ENCODE measurements at places on chromosomes 12 and 14.
A peak's percentile ranks its signal among the peaks of the same experiment; 100 is the strongest.

DNA sequence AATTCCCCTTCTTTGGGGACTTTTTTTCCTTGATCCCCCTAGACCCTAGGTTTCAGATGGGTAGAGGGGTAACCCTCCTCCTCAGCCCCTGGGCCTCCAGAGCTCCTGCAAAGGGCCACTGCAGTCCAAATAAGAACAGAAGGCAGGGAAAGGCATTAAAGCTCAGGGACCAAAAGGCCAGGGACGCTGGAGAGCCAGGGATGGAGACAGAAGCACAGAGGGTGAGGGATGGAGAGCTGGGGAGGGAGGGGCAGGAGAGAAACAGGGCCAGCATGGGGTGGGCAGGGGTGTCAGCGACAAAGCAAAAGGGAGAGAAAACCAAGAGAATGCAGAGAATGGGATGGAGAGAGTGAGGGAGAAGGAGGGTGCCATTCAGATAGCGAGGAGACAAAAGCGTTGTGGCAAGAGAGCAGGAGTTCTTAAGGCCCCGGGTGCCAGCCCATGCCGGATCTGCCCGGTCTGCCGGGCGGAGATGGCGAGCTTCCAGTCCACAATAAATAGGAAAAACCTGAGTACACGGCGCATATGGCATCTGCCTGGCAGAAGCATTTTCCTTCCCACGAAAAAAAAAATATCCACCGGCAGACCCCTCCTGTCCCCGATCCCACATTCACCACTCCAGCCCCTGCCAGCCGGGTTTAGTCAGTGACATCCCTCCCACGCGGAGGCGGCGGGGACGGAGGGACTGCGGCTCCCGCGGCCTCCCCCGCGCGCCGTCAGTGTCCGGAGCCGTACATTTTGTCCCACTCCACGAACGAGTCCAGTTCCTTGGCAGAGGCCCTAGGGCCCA lies 28.6 kb downstream of the FIGNL2 start:
- no peak for DNase-seq

DNA sequence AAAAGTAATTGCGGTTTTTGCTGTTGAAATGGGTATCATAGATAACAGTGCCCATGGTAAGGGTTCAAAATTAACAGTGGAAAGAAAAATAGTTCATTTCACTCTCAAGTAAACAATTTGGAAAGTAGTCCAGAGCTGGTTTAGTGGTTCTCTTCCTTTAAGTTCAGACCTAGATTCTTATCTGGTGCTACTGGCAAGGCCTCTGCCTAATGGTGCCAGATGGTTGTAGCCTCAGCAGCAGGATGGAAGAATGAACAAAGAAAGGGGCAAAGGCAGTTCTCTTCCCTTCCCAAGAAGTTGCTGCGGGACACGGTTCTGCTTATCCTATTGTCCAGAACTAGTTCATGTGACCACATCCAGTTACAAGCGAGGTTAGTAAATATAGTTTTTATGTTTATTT lies 10.5 kb downstream of the ARG2 start:
- DNase-seq = no peak

GRCh38 chr12:108685469-108686260 lies 45.7 kb downstream of the CORO1C start:
- DNase-seq = peak; percentile 66

DNA sequence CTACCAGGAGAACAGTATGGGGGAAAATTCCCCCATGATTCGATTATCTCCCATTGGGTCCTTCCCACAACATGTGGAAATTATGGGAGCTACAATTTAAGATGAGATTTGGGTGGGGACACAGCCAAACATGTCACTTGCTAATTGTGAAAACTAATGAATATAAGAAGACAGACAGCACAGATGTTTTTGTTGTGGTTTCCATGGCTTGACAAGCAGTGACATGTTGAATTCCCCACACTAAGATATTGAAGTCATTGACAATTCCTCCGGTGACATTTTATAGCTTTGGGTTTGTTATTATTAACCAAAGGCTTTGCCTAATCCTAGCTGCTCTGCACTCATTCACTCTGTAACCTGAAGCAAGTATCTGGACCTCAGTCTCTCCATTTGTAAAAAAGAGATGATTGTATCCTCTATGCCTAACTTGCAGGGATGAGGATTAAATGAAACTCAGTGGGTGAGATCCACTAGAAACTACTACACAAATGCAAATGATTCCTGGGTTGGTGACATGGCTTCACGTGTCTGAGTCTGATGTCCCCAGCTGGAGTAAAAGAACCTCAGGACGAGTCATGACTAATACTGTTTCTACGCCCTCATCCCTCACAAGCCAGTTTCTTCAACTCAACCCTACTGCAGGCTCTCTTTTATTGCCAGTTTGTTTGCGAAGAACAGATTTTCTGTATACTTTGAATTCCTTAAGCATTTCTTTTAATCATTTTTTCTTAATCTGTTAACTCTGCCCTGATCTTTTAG lies 71.6 kb downstream of the ASCL1 start:
- DNase-seq = no peak

DNA sequence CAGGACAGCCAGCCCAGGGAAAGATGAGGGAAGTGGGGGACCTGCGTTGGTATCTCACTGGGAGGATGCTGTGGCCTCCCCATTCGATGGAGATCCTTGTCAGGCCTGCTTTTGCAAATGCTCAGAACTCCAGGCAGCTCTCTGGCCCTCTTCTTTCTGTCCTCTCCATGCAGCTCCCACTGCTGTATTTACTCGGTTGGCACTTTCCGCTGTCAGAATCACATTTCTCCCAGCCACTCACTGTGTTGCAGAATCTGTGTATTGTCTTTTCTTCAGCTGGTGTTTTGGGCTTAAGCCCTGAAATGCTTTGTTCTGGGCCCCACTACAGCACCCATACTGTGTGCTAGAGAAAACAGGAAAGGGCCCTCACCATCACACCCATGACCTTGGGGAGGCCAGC lies 401.1 kb downstream of the RGS6 start:
- no peak for DNase-seq

GRCh38 chr12:32390572-32391219 lies 8.7 kb upstream of the FGD4 start:
- peak; percentile 35 for DNase-seq

- no peak for DNase-seq
Measured at GRCh38 chr12:75129275-75129674, 80.4 kb downstream of the KCNC2 start.

GRCh38 chr14:24422694-24423601 lies 6.5 kb downstream of the CBLN3 start:
- DNase-seq = no peak

DNA sequence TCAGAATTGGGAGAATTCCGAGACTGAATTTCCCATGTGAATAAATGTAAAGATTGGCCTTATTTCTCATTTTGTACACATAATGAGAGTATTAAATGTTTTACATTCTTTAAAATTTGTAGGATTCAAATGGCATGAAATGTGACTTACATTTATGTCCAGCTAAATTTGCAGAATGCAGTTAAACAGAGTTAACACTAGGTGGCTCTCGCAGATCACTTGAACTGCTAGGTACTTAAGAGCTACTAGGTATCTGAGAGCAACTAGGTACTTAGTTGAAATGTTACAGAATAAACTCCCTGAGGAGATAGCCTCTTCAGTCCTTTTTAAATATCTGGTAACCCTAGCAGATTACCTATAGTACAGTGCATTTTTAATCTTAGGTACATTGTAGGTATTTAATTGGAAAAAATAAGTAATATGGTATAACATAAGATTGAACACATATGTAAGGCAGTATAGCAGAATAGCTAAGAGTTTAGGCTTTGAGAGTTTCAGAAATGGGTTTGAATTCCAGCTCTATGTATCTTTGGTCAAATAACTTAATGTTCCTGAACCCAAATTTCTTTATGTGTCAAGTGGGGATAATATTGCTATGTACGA lies 73.8 kb downstream of the KIAA0586 start:
- peak; percentile 73 for DNase-seq

- peak; percentile 100 for DNase-seq
Measured at GRCh38 chr12:133080026-133080367, 726 bp upstream of the ZNF140 start.

- no peak for DNase-seq
Measured at GRCh38 chr14:42112108-42112507, 505.4 kb downstream of the LRFN5 start.

- peak; percentile 69 for DNase-seq
Measured at GRCh38 chr12:10718279-10718821, 4.8 kb downstream of the YBX3 start.
